ENCODE measurements at places on chromosomes 2 and 18.

- DNase-seq, result no peak
Observed at GRCh38 chr2:143616452-143616851, 487.2 kb downstream of the ARHGAP15 start.

GRCh38 chr2:232203166-232203891, 175.2 kb upstream of the ALPP start:
- DNase-seq, result no peak

GRCh38 chr2:59921743-59922142, 631.7 kb downstream of the BCL11A start:
- no peak for DNase-seq

DNA sequence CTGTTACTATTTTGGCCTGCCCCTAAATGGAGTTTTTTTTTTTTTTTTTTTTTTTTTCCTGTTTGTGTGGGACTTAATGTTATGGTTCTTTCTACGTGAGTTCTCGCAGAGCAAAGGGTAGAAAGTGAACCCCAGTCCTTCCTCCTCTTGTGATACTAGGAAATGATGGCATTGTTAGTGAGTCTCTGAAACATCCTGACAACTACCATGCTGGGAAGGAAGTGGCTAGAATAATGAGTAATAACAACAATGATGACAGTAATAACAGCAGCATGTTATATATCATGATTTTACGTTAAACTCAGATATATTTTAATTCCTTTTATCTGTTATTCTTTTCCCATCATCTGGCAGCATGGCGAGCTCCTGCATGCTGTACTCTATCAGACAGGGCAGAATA, 216.2 kb upstream of the LINC00305 start:
- DNase-seq, result no peak

GRCh38 chr18:54284535-54284934, 15.2 kb downstream of the POLI start:
- no peak for DNase-seq

DNA sequence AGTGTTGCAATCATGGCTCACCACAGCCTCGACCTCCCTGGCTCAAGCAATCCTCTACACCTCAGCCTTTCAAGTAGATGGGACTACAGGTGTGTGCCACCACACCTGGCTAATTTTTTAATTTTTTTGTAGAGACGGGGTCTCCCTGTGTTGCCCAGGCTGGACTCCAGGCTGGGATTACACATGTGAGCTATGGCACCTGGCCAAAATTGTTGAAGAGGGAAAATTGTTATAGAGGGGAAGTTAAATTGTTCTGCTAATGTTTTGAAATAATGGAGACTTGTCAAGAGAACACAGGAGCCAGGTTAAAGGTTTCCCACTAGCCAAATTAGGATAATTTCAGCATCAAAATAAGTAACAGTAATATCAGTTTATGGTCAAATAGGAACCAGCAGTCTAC, 25.1 kb downstream of the PPIG start:
- DNase-seq, result no peak

DNA sequence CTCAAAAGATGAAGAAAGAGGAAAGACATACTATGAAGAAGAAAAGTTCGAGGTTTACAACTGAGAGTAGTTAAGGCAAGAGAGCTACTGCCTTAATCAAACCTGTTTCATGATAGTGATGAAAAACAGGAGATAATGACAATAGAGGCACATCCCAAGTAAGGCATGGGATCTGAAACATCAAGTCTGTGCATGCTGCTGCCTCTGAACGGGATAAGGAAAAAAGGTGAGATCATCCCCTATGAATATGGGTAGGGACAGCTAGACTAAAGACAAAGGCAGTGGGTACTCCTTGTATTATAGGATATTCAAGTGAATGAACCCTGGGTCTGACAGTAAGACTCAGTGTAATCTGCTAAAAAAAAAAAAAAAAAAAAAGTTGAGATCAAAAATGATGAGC, 3.0 kb downstream of the EXOC6B start:
- no peak for DNase-seq

- DNase-seq, result no peak
Observed at GRCh38 chr2:152566728-152567069, 150.6 kb downstream of the PRPF40A start.

DNA sequence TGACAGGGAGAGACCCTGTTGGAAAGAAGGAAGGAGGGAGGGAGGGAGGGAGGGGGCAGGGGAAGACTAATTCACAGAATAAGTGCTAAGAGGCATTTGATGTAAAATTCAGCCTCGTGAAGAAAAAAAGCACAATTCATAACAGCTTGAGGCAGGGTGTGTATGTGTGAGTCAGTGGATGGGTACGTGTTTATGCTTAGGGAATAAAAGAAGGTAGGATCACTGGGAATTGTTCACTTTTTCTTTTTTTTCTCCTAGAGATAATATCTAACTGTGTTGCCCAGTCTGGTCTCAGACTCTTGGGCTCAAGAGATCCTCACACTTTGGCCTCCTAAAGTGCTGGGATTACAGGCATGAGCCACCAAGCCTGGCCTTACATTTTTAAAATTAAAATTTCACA, 39.2 kb downstream of the WDR33 start:
- DNase-seq, result peak; percentile 28

- no peak for DNase-seq
Observed at GRCh38 chr18:37042381-37042780, 213.5 kb downstream of the KIAA1328 start.

- DNase-seq, result no peak
Observed at GRCh38 chr2:199742884-199743283, 108.1 kb downstream of the FTCDNL1 start.

GRCh38 chr2:108236676-108237335, 3.0 kb upstream of the SULT1C3 start:
- no peak for DNase-seq

DNA sequence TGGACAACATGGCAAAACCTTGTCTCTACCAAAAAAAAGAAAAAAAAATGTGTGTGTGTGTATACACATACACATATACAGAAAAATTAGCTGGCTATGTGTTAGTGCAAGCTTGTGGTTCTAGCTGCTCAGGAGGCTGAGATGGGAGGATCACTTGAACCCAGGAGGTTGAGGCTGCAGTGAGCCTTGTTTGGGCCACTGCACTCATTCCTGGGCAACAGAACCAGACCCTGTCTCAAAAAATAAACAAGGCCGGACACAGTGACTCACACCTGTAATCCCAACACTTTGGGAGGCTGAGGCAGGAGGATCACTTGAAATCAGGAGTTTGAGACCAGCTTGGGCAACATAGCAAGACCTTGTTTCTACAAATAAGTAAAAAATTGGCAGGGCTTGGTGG, 2.1 kb downstream of the COQ10B start:
- no peak for DNase-seq
